ENCODE measurements at places on chromosomes 3 and 15.

GRCh38 chr3:3170998-3171397 is 8.5 kb downstream of the CRBN start:
- peak; percentile 67 for DNase-seq

DNA sequence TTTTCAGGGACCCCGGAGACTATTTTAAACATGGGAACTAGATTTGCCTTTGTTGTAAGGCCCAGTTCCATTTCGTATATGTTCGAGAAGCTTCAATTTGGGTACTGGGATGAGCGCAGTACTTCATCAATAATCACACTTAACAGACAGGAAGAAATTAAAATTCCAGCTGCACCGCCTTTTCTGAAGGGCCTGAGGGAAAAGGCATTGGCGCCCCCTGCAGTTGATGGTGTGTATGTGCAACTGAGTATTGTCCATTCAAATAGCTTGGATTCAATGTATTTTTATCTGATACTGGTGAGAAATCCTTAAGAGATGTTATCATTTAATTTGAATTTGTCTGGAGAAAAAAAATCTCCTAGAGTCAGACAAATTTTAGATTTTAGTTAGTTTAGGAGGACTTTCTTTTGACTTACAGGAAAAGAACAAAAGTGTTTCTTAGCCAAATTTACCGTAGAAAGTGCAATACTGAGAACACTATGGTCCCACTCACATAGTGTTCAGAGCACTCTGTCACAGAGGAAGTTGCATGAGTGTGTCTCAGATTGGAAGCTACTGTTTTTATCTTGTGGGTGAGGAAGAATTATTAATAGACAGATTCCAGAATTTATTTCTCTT is 5.4 kb upstream of the ALDH1A2 start:
- DNase-seq, result peak; percentile 30

- no peak for DNase-seq
These were observed 14.4 kb upstream of the TBL1XR1 start for GRCh38 chr3:177211503-177212277.

GRCh38 chr3:98994128-98994762 is 92.8 kb upstream of the DCBLD2 start:
- DNase-seq, result no peak

DNA sequence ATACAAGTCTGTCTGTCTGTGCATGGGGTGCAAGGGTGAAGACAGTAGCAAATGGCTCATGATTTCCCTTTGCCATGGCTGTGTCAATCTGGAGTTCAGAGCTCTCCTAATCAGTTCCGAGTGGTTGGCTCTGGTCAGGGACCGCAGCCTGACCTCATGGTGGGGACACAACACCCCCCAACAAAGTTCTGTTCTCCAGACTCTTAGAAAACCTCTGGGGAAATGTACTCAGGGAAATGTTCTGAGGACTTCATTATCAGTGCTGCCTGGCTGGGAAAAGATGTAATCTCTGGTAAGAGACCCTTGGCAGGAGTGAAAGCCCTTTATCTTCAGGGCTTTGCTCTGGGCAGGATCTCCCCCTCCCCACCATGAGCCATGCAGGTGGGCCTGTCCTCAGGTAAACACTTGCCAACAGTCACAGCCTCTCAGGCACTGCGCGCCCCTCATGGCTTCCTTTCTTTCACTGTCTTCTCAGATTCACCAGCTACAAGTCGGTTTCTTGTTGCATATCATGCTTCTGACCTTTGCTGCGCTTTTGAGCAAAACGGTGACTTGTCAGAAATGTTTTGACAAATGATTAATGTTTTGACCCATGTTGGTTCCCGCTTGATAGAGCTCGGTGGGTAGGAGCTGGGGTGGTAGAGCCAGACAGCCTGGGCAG is 95.5 kb downstream of the ST6GAL1 start:
- no peak for DNase-seq

DNA sequence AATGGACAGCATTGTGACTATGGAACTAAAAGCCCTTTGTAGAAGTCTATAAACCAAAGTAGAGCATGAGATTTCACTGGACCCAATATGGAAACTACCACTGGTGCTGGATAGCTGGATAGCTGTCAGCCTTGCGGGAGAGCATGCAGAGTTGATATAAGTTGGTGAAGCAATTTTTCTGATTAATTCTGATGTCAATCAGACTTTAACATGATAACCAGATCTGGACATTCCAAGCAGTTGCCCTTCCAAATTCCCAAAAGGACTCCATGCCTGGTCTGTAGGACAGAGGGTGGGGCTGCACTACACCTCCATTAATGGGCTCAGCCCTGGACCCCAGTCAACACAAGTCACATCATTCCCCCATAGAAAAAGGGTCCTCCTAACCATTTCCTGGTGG is 437.8 kb downstream of the NTRK3 start:
- DNase-seq, result no peak

DNA sequence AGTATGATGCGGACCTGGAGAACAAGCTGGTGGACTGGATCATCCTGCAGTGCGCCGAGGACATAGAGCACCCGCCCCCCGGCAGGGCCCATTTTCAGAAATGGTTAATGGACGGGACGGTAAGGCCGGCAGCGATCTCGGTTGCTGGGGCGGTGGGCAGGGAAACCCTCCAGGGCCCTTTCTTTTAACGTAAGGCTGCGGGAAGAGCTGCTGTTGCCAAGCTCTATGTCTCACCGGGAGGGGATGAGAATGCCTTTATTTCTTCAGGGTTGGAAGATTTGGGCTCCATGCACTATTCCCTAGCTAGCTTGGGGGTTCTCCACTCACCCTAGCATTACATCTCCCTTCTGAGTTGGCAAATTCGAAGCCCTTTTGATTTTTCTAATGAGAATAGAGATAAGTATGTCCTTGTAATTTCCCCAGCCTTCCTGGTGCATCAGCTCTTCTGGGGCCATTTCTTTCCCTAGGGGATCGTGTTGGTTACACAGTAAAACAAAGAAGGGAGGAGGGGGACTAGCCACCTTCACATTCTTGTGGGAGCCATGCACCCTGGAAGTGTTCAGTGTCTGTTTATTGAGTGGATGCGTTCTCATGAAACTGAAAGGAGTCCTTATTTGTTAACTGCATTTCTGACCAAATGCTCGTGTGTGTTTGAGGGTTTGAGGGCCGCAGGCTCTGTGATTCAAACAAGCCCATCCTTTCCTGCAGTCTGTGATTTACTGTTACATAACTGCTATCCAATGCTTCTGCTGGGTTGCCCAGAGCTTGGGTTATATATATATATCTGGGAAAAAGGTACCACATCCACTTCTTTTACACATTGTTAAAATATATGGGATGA is 982 bp downstream of the TAGLN3 start:
- DNase-seq, result no peak

DNA sequence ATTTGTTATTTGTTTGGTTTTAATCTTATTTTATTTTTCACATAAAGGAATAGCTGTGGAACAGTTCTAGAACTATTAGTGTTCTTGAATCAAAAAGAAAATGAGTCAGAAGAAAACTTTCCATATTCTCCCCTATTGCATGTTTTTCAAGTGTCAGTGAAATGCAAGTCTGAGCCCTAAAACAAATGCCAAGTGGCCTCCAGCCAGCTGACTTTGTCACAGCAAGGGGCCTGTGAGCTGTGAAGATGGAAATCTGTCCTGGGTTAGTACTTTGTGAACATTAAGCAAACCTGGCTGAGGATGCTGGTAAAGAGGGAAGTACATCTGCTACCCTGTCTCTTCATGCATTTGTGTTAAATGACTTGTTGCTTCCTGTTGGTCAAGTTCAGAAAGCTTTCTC is 14.2 kb downstream of the LRRC49 start:
- DNase-seq, result no peak

DNA sequence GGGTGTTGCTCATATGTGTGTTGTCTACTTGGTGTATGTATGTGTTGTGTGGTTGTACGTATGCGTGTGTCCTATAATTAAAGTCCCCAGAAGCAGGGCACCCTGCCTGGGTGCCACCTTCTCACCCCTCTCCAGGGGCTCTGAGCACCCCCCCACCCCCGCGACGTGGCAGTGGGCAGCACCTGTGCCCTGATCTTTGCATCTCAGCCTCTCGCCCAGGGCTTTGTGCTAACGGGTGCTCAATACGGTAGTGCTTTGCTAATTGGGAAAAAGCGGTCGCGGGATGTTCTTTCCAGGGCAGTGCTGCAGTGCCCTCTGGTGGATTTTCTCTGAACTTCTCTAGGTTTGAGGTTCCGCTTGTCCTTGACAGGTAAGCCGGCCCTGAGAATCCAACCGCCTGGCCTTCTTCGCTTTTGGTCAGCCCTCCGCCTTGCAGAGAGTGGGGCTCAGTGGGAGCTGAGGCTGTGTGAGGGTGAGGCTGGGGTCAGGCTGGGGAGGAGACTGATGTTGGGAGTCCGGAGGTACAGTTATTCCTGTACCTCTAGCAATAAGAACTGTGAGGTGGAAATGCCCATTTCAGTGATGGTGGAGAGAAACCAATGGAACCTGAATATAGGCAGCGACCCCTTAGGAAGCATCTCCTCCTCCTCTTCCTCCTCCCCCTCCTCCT is 17.6 kb upstream of the EPHB3 start:
- DNase-seq, result peak; percentile 83

GRCh38 chr3:61996366-61996765 is 377.0 kb downstream of the FEZF2 start:
- DNase-seq, result no peak

DNA sequence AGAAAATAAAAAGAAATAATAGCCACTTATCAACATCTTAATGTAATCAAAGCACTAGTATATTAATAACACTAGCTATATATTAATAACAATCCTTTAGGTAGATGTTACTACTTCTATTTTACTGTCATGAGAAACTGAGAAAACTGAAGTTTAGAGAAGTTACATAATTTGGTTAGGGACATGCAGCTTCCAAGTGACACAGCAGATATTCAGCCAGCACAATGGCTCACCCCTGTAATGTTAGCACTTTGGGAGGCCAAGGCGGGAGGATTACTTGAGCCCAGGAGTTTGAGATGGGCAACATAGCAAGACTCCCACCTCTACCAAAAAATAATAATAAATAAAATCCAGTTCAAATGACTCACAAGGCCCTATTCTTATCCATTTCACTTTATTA is 1.9 kb upstream of the UBR1 start:
- DNase-seq, result no peak

DNA sequence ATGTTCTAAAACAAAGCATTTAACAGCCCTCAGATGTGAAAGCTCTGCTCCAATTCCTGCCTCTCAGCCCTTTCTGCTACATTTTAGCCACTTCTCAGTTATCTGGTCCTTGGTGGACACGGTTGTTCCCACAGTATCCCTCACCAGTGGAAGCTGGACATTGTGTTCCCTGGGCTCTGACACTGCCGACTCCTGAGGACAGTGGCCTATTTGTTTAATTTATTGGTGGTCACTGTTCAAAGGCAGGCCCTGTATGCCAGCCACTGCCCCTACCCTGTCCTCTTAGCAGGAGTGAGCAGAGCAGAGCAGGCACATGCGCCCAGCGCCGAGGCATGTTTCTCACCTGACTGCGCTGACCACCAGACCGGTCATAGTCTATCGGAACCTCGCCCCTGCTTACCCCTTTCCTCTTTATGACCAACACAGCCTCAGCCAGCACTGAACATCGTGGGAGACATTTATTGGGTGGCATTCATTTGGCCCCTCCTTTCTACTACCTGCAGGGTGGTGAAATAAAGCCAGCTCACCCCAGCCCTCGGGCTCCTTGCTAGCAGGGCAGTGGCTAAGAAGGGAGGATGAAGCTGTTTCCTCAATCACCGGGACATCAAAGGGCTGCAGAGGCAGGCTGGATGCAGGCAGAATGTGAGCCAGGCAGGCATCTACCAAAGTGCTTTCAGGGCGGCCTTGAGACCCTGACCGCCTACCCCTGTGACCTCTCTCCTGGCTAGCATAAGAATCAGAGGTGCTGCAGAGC is 54.3 kb upstream of the HACD2 start:
- no peak for DNase-seq

DNA sequence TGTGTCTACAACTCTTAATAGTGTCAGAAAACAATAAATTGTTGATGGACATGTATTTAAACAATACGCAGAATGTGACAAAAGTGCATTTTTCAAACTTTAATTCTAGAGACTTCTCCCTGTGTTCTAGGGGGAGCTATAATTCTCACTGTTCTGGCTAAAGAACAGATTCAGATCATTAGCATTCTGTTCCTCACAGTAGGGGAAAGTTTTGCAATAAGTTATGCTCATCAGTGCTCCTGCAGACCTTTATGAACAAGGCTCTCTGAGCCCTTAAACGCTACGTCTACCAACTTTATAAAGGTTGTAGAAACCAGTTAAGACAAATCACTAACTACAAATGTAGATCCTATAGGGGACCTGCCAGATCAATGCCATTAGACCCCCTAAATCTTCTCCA is 444.2 kb downstream of the SQOR start:
- DNase-seq, result no peak

DNA sequence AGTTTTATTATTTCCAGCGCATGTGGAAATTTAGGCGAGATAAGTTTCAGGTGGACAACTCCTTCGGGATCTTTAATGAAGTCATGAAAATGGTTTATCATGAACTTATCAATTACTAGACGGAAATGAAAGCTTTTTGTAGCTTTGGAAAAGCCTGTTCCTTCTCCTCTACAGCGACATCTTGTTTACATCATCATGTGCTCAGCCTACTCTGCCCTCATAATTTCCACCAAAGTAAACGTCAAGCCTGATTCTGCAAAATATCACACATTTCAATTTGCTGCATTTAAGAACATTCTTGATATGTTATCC is 64.3 kb upstream of the CGNL1 start:
- DNase-seq, result no peak

GRCh38 chr3:52880474-52880873 is 16.9 kb downstream of the STIMATE start:
- no peak for DNase-seq

- DNase-seq, result no peak
These were observed 6.6 kb downstream of the B3GNT5 start for GRCh38 chr3:183259621-183260020.

DNA sequence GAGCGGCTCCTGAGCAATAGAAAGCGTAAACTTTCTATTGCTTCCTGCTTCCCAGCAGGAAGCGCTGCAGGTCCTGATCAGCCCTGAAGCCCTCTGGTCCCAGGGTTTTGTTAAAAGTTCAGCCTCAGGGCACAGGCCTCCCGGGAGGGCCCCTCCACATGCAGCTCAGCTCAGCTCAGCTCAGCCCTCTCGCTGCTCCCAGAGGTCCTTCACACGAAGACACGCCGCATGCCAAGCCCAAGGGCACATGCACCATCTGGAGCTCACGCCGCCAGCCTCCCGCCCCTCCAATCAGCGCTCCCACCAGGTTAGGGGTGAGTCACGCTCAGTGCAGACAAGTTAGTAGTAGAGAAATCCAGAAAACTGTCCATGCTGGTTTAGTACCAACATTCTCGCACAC is 12.7 kb downstream of the TKT start:
- DNase-seq, result no peak

DNA sequence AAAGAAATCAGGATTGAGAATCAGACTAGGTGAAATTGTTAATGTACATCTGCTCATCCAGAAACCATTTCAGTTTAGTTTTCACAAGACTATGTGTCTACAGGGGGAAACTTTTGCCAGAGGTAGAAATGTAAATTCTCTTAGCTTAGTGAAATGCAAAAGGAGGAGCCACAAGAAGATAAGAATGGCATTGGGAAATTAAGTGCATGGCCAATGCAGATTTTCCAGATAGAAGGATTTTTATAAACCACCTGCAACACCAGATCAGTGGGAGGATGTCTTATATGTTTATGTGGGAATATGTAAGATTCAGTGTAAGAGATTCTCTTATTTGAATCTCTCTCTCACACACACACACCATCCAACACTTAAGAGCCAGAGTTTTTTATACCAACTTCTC is 67.2 kb downstream of the HMG20A start:
- DNase-seq, result no peak
